IPS DF 19.7 (cell line): ENCODE measurements at places on chromosomes 4 and X.

DNA sequence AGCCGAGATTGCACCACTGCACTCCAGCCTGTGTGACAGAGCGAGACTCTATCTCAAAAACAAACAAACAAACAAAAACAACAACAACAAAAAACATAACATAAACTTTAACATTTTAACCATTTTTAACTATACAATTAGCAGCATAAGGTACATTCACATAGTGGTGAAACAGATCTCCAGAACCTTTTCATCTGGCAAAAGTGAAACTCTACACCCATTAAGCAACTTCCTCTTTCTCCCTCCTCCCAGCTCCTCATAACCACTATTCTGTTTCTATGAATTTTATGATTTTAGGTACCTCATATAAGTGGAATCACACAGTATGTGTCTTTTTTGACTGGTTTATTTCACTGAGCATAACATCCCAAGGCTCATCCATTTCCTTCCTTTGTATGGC, 103.6 kb downstream of the FAM13A start:
- no peak for DNase-seq

- DNase-seq, result no peak
These were observed 1.1 kb downstream of the RPS6KA6 start for GRCh38 chrX:84186603-84187532.

GRCh38 chr4:57061395-57061794, 48.8 kb downstream of the IGFBP7 start:
- no peak for DNase-seq

DNA sequence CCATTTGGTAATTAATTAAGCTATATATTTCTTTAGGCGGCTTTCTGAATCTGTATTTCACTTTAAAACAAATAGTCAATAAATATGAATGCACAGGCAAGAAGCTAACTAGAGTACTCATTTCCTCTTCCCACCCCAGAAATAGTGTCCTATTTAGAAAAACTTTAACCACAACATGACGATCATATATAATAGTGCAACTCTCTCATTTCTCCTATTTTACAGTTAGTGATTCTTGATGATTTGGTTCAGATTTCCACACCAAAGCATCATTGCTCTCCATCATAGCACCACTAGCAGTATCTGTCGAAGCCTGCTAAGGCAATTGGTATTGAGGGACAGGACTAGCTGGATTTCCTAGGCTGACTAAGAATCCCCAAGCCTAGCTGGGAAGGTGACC, 184.0 kb upstream of the GALNTL6 start:
- DNase-seq, result no peak

DNA sequence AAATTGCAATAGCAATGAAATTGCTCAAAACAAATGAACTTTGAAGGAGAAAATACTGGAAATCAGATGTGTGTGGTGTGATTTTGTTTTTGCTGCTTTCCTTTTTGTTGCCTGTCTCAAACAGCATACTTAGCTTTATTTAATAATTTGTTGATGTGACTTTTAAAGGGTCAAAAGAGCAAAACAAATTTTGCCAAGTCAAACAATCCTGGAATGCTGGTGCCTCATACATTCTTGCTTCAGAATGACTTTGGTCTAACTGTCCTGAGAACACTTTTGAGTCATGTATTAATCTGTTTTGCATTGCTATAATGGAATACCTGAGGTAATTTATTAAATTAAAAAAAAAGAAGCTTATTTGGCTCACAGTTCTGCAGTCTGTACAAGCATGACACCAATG, 3.4 kb downstream of the PF4V1 start:
- DNase-seq, result no peak
